ENCODE measurements at places on chromosomes 2 and 18. TPM values are rescaled to one million over a fixed set of nuclear protein-coding genes. Genes with fewer than 3 reads are reported as not detected.

GRCh38 chr2:98463551-98463971, 18.9 kb downstream of the INPP4A start:
- no peak for DNase-seq

DNA sequence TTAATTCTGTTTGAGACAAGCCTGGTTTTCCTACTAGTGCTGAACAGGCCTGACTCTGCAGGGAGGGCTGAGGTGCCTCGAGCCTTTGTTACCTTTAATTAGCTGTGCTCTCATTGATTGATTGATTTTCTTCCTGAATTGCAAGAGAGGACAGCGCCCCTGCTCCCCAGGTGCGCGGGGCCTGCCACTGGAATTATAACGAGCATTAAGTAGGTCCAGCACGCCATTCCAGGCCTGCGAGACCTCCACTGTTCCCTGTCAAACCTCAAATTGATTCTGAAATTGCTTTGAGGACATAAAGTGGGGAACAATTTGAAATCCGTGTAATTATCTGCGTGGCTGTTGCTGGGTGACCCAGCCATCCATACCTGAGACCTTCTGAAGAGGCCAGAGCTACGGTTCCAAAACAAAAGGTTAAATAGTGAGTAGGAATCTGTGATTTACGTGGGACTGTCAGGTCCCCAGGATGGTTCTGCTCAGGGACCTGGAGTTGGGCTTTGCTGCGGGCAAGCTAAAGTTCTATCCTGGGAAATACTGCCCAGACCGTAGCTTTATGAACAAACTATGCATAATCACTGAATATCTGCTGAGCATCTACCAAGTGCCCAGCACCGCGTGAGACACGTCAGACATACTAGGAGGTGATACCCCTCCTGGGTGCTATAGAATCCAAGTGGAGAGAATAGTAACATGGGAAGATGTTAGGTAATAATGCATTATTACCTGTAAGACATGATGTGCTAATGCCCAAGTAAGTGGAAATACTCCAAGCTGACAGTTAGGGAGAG, 104.1 kb downstream of the ZBTB7C start:
- no peak for DNase-seq

SULT6B1 gene
- not detected for total RNA-seq

DNA sequence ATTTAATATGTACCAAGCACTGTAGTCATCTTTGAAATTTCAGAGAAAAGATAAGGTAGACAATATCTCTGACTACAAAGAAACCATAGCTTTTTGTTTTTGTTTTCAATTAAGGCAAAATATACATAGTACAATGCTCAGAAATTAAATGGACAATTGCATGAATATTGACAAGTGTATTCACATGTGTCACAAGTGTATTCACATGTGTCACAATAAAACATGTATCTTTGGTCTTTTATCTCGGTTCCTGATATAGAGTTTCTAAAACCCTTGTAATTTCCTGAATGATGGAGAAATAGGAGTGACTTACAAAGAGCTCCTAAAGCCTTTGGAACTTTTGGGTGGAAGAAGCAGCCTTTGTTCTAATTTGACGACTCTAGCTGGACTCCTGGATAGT, 756.4 kb downstream of the EPHA4 start:
- DNase-seq: no peak

RIT2 gene
- not detected for total RNA-seq

GRCh38 chr2:29766191-29766590, 155.2 kb downstream of the ALK start:
- DNase-seq: no peak

GRCh38 chr18:70920840-70921374, 632.1 kb downstream of the SOCS6 start:
- DNase-seq: no peak

ALKAL2 gene
- 2.9 TPM for total RNA-seq

RPL37A gene
- total RNA-seq: 1,301 TPM

GRCh38 chr2:11652553-11652952, 17.4 kb downstream of the NTSR2 start:
- DNase-seq: no peak

COLEC12 gene
- total RNA-seq: 23.2 TPM

DNA sequence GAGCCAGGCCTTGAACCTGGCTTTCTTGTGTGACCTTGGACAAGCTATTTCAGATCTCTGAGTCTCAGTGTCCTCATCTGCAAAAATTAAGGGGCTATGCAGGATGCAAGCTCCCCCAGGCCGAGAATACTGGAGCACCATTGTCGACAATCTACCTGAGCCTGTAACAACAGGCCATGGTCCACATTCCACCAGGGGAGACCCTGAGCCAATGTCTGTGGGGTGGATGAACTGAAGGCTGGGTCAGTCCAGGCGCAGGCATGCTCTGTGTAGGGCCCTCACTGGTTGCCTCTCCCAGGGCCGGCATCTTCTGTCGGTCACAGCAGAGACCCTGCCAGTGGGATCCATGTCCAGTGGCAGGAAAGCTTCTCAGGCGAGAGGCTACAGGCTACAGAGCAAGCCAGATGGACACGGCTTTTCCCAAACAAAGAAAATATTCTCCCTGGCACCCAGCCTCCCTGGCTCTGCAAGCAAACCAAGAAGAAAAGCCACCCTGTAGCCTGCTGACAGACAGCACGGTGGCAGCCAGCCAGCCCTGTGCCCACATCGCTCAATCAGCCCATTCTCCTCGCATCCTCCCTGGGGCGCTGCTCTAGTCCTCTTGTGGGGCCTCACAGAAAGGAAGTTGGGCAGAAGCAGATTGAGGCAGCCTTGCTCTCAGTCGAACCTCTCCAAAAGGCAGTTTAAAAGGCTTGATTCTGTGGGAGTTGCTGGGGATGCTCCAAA, 48.7 kb upstream of the FZD7 start:
- DNase-seq: no peak
